CD4-positive, alpha-beta T cell (primary cell): ENCODE measurements at places on chromosomes 7 and 10. TPM values are rescaled to one million over a fixed set of nuclear protein-coding genes. Genes with fewer than 3 reads are reported as not detected.

- no peaks in the 10 kb centered on the region for H3K36me3 ChIP-seq
- no peaks in the 10 kb centered on the region for H3K27me3 ChIP-seq
- peaks cover 1% of the 10 kb centered on the region for H3K4me1 ChIP-seq
- H3K27ac ChIP-seq: no peak overlapping the region
- no peak overlapping the region for H3K4me3 ChIP-seq
- DNase-seq: peak; percentile 81
Measured at GRCh38 chr7:143008007-143008901, 18.7 kb downstream of the OR9A2 start.

- DNase-seq: no peak
- no peak overlapping the region for H3K4me3 ChIP-seq
- H3K4me1 ChIP-seq: no peaks in the 10 kb centered on the region
- no peaks in the 10 kb centered on the region for H3K27me3 ChIP-seq
Measured at GRCh38 chr10:59033622-59034021, 142.8 kb upstream of the PHYHIPL start.

DNA sequence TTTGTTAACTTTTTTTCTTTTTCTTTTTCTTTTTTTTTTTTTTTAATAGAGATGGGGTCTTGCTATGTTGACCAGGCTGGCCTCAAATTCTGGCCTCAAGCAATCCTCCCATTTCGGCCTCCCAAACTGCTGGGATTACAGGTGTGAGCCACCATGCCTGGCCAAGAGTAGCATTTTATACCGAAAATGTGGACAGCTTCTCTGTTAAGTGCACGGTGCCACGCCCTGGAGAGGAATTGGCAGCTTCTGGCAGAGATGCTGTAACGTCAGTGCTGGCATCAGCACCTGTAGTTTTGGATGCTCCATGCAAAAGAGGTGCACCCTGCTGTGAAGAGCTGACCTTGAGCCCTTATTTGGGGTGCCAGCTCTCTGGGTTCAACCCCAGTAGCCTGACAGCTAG lies 18.2 kb downstream of the IL15RA start:
- H3K27me3 ChIP-seq: no peaks in the 10 kb centered on the region
- DNase-seq: no peak
- no peaks in the 10 kb centered on the region for H3K4me1 ChIP-seq

DNA sequence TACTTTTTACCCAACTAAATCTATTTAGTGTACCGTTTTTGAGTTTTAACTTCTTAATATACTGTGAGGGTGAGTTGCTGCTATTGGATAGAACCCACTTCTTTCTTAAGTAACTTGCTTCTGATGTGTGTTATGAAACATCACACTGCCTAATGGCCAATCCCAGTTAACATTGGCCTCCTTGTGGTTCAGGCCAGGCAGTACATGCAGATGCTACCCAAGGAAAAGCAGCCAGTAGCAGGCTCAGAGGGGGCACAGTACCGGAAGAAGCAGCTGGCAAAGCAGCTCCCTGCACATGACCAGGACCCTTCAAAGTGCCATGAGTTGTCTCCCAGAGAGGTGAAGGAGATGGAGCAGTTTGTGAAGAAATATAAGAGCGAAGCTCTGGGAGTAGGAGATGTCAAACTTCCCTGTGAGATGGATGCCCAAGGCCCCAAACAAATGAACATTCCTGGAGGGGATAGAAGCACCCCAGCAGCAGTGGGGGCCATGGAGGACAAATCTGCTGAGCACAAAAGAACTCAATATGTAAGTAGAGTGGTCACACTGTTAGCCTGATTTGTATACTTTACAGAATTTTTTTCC lies 39.7 kb downstream of the TES start:
- no peak overlapping the region for H3K4me3 ChIP-seq
- no peaks in the 10 kb centered on the region for H3K4me1 ChIP-seq
- DNase-seq: no peak
- H3K27ac ChIP-seq: no peak overlapping the region
- H3K36me3 ChIP-seq: peaks cover 73% of the 10 kb centered on the region

GRCh38 chr10:102113956-102114857 lies 6.0 kb downstream of the LDB1 start:
- H3K27me3 ChIP-seq: no peaks in the 10 kb centered on the region
- peaks cover 26% of the 10 kb centered on the region for H3K36me3 ChIP-seq
- peak overlapping the region; percentile 58 for H3K4me3 ChIP-seq
- peaks cover 72% of the 10 kb centered on the region for H3K4me1 ChIP-seq
- peak; percentile 13 for DNase-seq

GRCh38 chr10:50224330-50224952 lies 26.9 kb downstream of the ASAH2 start:
- H3K4me3 ChIP-seq: no peak overlapping the region
- no peak for DNase-seq
- H3K27me3 ChIP-seq: no peaks in the 10 kb centered on the region
- H3K27ac ChIP-seq: no peak overlapping the region
- no peaks in the 10 kb centered on the region for H3K36me3 ChIP-seq
- H3K4me1 ChIP-seq: no peaks in the 10 kb centered on the region

- DNase-seq: no peak
- H3K27me3 ChIP-seq: no peaks in the 10 kb centered on the region
- no peaks in the 10 kb centered on the region for H3K36me3 ChIP-seq
- no peak overlapping the region for H3K4me3 ChIP-seq
- peaks cover 11% of the 10 kb centered on the region for H3K4me1 ChIP-seq
Measured at GRCh38 chr7:6558837-6559236, 7.6 kb upstream of the GRID2IP start.

GRCh38 chr10:91613411-91614187 lies 19.3 kb downstream of the PPP1R3C start:
- H3K36me3 ChIP-seq: no peaks in the 10 kb centered on the region
- no peak overlapping the region for H3K27ac ChIP-seq
- peaks cover 7% of the 10 kb centered on the region for H3K27me3 ChIP-seq
- no peak overlapping the region for H3K4me3 ChIP-seq
- no peak for DNase-seq

DNA sequence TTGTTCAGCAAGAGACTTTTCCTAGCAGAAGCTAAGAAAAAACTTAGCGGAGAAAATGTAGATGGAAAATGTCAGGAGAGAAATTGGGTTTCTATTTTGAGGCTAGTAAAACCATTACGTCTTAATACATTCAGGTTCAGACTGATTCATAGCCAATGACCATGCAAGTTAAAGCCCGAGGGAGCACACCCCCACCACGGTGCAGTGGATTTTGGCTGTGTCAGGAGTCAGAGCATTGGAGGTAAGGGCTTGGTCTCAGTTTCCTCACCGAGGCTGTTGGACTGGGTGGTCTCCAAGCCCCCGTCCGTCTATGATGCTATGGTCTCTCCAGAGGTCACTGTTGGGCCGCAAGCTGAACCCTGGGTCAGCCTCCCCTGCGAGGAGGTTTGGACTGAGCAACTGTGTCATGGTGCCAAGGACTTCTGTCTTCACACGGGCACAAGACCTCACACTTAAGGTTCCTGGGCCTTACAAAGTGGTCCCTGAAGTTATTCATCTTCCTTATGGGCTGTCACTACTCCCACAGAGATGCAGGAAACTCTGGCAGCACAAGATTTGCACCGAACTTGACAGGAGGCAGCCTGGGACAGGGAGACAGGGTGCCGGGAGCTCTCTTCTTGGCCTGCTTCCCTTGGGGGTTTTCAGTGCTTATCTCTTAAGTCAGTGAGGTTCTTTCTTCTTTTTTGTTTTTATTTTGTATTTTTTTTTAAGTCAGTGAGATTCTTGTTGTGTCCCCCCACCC lies 186.8 kb downstream of the PHTF2 start:
- H3K4me3 ChIP-seq: no peak overlapping the region
- no peaks in the 10 kb centered on the region for H3K36me3 ChIP-seq
- DNase-seq: no peak

GRCh38 chr7:110454713-110455112 lies 636.2 kb upstream of the LRRN3 start:
- no peaks in the 10 kb centered on the region for H3K4me1 ChIP-seq
- no peaks in the 10 kb centered on the region for H3K36me3 ChIP-seq
- no peak overlapping the region for H3K27ac ChIP-seq
- no peaks in the 10 kb centered on the region for H3K27me3 ChIP-seq

DNA sequence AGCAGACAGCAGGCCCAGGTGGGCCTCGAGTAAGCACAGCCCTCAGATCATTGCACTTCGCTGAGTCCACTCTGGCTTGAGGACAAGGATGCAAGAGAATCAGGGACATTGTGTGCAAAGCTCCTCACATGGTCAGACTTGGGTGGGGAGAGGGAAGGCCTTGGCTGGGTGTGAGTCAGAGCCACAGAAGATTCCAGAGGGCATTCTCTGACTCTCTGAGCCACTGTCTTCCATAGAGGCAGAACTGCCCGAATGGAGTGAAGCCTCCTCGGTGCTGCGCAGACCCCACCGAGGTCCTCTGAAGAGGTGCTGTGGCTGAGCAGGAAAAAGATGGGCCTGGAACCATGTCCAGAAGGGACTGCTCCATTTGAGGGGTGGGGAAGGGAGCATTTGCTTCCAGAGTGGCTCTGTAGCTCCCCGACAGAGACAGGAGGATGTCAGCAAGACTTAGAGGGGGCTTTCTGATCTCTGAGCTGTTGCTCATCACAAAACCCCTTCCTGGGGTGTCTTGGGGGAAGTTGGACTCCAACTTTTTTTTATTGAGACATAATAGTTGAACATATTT lies 120.8 kb downstream of the PTPN20 start:
- no peak overlapping the region for H3K4me3 ChIP-seq
- no peaks in the 10 kb centered on the region for H3K36me3 ChIP-seq
- DNase-seq: no peak
- H3K27me3 ChIP-seq: no peaks in the 10 kb centered on the region
- no peaks in the 10 kb centered on the region for H3K4me1 ChIP-seq

GRCh38 chr7:122397381-122397780 lies 92.8 kb upstream of the FEZF1 start:
- H3K36me3 ChIP-seq: no peaks in the 10 kb centered on the region
- no peak for DNase-seq

DNA sequence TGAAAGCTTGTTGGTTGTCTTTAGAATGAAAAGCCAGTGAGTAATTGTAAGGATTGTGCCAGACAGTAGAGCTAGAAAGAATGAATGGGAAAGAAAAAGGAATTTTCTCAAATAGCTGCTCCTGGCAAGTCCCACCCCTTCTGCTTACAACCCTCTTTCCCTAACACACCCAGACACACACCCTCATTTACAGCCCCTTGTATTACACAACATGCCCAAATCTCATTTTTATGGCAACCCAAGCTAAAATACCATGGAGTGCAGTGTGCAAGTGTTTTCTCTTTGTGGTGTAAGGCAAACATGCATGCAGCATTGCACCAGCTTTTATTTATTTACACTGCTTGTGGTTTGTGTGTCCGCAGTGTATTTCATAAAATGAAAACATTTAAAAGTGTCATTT lies 1.5 kb downstream of the PRKAR2B start:
- H3K27ac ChIP-seq: no peak overlapping the region
- peaks cover 10% of the 10 kb centered on the region for H3K4me1 ChIP-seq
- no peaks in the 10 kb centered on the region for H3K36me3 ChIP-seq
- peaks cover 12% of the 10 kb centered on the region for H3K27me3 ChIP-seq
- no peak overlapping the region for H3K4me3 ChIP-seq
- DNase-seq: no peak

DNA sequence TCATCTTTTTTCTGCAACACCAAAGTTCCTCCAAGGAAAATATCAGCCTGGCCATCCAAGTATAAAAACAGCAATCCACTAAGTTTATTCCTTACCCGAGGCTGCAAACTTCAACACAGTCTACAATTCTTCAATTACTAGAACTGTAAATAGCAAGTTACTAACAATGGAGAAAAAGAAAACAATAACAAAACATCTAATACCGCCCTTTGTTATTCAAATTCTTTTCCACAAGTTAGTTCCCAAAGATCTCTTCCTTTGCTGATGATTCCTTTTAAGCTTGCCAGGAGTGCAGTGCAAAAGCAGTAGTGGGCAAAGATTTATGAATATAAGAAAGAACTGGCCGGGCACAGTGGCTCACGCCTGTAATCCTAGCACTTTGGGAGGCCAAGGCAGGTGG lies 86.2 kb downstream of the CUL2 start:
- H3K36me3 ChIP-seq: no peaks in the 10 kb centered on the region
- no peaks in the 10 kb centered on the region for H3K27me3 ChIP-seq
- H3K4me3 ChIP-seq: no peak overlapping the region
- no peak overlapping the region for H3K27ac ChIP-seq

GRCh38 chr7:7736671-7737070 lies 18.3 kb upstream of the RPA3 start:
- H3K36me3 ChIP-seq: no peaks in the 10 kb centered on the region
- H3K4me3 ChIP-seq: no peak overlapping the region
- H3K27ac ChIP-seq: no peak overlapping the region

DNA sequence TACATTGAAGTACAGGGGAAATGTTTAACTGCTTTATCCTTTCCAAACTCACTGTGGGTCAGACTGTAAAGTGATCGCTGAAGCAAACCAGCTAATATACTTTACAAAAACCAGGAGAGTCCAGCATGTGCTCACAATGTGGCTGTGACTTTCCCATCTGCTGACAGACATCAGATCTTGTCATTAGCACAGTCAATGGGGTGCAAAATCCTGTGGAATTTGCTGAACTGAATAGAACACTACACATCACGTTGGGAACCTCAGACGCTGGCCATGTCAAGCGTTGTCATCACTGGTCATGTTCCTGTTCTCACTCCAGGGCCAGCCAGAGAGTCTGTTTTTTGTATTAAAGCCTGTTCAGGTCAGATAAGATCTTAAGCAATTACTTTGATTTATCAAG lies 83.4 kb downstream of the AGMO start:
- no peaks in the 10 kb centered on the region for H3K36me3 ChIP-seq
- no peak overlapping the region for H3K27ac ChIP-seq

- no peaks in the 10 kb centered on the region for H3K4me1 ChIP-seq
- no peak overlapping the region for H3K4me3 ChIP-seq
- H3K27ac ChIP-seq: no peak overlapping the region
- no peaks in the 10 kb centered on the region for H3K27me3 ChIP-seq
Measured at GRCh38 chr10:71266147-71266917, 52.7 kb upstream of the SLC29A3 start.

DNA sequence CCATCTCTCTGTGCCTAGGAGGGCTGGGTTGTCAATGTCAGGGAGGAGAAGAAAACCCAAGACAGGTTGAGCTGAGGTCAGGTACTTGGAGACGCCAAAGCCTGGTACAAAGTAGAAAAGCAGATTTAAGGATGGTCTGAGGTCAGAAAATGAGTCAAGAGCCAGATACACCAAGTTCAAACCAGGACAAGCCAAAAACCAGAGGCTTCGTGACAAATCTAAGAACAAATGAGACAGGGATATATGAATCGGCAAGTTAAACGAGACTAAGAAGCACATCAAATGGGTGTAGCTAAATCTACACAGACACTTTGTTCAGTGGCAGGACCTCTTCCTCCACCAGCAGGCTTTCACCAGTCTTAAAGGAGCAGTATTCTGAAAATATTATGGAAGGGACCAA lies 34.2 kb downstream of the C7orf33 start:
- no peak overlapping the region for H3K4me3 ChIP-seq
- no peaks in the 10 kb centered on the region for H3K36me3 ChIP-seq
- H3K27ac ChIP-seq: no peak overlapping the region
- peaks cover 4% of the 10 kb centered on the region for H3K27me3 ChIP-seq
- H3K4me1 ChIP-seq: peaks cover 32% of the 10 kb centered on the region

GRCh38 chr10:124921261-124921660 lies 20.7 kb upstream of the ZRANB1 start:
- no peak overlapping the region for H3K4me3 ChIP-seq
- DNase-seq: no peak
- H3K27ac ChIP-seq: no peak overlapping the region
- no peaks in the 10 kb centered on the region for H3K27me3 ChIP-seq
- H3K4me1 ChIP-seq: peaks cover 15% of the 10 kb centered on the region

GRCh38 chr10:69403519-69403918 lies 13.2 kb downstream of the TACR2 start:
- H3K4me3 ChIP-seq: no peak overlapping the region
- H3K4me1 ChIP-seq: peaks cover 11% of the 10 kb centered on the region
- no peak for DNase-seq

Gene PON3
- total RNA-seq: not detected

Gene PGAM2
- 1.8 TPM for total RNA-seq

Gene SFRP5
- not detected for total RNA-seq

Gene CC2D2B
- not detected for total RNA-seq

Gene TFPI2
- not detected for total RNA-seq

Gene GDF2
- not detected for total RNA-seq

Gene AGAP5
- 4.9 TPM for total RNA-seq

Gene ATG9B
- 17.1 TPM for total RNA-seq

Gene EEPD1
- 4.4 TPM for total RNA-seq
